ENCODE measurements at places on chromosomes 3 and 15.

GRCh38 chr3:49785565-49786356 lies 581 bp downstream of the IP6K1 start:
- DNase-seq: peak; percentile 63

DNA sequence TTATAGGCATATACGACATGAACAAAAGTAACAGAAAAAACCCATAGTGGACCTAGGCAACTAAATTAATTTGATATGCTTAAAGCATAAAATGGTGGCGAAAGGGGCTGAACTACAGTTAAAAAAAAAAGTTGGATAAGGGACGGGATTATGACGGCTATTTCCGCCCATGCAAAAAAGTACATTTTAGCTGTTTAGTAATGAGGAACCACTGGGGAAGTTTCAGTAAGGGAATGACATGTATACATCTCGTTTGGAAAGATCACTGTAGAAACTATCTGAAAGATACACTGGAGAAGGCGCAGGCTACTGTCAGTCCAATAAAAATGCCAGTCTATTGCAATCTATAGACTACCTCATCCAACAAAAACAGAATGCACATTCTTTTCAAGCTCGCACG lies 65.6 kb downstream of the ZNF148 start:
- DNase-seq: no peak

GRCh38 chr3:172286548-172287148 lies 161.6 kb downstream of the GHSR start:
- no peak for DNase-seq

DNA sequence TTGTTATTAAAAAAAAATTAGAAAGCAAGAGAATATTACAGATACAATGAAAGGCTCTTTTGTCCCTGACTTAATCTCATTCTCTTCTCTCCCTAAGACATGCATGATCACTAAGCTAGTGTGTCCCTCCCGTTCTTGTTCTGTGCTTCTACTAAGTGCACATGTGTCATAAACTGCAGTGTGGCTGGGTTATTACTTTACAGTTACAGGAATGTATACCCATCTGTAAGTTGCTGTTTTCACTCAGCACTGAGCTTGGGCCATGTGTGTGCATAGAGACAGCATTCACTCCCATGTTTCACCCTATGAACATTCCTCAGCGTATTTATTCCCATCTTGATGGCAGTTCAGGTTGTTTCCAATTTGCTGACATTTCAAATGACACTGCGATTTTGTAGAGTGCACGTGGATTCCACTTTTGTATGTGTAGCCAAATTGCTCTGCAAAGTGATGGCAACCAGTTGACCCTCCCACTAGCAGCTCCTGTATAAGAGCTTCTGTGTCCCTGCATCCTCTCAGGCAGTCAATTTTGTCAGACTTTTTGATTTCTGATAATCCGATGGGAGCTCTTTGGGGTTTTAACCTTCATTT lies 145.8 kb upstream of the UBE2E1 start:
- DNase-seq: no peak

All from ELF-1 (cell line).